T-helper 1 cell (primary cell): ENCODE measurements at places on chromosomes 11 and 22.

DNA sequence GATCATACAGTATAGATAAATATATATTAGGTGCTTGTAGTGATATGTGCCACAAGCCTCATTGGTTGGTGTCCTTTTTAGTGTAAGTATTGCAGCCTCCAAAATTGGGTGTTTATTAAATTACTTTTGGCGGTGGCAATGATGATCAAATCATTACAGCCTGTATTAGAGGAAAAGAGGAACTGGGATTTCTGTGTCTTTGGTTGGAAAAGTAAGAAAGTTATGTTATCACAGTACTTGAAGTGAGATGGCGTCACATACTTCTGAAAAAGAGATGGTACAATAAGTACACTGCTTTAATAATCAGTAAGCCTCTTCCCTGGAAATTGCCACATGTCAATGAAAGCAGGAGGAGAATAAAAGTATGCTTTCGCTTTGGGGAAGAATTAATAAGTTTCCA, 523 bp upstream of the MPZL3 start:
- no peak for DNase-seq

DNA sequence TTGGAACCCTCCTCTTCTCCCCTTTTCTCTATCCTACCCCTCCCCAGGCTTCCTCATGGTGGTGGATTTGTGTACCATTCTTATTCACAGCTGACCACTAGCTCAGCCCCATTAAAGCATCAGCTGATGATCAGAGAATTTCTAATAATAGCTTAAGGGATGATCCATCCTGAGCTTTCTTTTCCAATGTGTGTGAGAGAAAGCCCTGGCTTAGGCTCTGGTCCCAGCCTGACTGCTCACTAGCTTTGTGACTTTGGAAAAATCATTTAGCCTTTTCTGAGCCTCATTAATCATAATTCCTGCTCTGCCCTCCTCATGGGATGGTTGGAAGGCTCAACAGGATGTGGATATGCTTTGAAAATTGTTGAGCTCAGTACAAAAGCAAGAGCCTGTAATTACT, 26.3 kb upstream of the CCDC90B start:
- no peak for DNase-seq

- DNase-seq: no peak
These were observed 1.3 kb upstream of the KMT5B start for GRCh38 chr11:68214173-68215086.

DNA sequence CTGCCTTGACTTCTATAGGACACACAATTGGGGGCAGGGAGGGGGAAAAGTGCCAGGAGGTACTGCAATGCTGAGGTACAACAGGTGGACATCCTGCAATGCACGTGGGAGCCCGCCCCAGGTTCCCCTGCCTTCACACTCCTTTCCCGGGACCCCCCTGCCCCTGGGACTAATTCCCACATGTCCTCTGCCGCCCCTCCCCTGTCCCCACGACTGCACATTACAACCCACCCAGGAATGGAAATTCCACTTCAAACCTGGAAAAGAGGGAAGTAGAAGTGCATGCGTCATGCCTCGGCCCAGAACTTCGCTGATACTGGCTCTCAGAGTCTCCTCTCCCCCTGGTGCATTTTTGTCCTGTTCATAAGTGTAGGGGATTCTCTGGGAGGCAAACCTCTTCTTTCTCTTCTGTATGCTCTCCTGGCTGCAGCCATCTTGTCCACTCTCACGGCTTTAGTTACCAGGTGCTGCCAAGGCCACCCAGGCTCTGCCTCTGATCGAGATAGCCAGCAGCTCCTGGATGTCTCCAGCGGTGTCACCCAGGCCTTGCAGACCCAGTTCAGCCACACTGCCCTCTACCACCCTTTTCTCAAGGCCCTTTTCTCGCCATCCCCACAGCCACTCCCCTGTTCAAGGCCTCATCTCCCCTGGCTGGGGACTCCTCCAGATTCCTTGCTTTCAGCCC, 43.7 kb downstream of the GDPD5 start:
- no peak for DNase-seq

- DNase-seq: no peak
These were observed 294.0 kb upstream of the CTSC start for GRCh38 chr11:88631497-88631896.

DNA sequence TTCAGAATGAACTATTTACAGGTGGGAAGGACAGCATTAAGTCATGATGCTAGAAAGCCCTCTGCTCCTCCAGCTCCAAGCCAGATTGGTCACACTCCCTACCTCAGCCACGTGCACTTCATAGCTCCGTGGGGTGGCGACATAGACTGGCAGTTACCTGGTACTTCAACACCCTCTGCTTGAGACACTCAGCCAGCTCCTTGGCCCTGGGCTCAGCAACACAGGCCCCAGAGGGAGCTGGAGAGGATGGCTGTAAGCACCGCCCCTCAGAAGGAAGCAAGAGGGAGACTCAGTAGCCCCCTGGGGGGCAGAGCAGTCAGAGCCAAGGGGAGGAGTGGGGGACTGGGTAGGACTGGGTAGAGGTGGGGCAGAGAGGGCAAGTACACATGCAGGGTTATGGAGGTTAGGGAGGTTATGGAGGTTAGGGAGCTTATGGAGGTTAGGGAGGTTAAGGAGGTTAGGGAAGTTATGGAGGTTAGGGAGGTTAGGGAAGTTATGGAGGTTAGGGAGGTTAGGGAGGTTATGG, 102.1 kb upstream of the BID start:
- no peak for DNase-seq

- DNase-seq: no peak
These were observed 26.4 kb downstream of the LRFN4 start for GRCh38 chr11:66883016-66883965.

GRCh38 chr11:117908959-117909610, 20.1 kb downstream of the TMPRSS13 start:
- DNase-seq: no peak

- no peak for DNase-seq
These were observed 17.7 kb upstream of the GRK3 start for GRCh38 chr22:25546751-25547150.

GRCh38 chr11:64529559-64530520, 61.2 kb upstream of the SLC22A12 start:
- DNase-seq: no peak

GRCh38 chr11:119872611-119873310, 143.8 kb upstream of the NECTIN1 start:
- no peak for DNase-seq

DNA sequence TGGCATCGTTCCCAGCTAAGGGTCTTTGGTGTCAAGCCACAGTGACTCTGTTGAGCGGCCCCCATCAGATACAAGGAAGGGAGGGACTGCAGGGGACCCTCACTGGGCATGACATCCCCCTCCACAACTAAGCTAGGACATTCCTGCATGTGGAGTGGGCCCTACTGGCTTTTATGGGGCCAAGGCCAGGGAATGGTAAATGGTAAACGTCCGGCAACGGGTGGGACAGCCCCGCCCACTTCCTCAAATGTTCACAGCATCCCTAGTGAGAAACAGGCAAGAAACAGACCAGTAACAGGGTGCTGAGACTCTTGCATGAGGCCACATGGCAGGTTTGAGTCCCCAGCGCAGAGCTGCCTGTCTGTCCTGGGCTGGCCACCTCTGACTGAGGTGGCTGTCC, 4.4 kb downstream of the TMPRSS6 start:
- DNase-seq: no peak

DNA sequence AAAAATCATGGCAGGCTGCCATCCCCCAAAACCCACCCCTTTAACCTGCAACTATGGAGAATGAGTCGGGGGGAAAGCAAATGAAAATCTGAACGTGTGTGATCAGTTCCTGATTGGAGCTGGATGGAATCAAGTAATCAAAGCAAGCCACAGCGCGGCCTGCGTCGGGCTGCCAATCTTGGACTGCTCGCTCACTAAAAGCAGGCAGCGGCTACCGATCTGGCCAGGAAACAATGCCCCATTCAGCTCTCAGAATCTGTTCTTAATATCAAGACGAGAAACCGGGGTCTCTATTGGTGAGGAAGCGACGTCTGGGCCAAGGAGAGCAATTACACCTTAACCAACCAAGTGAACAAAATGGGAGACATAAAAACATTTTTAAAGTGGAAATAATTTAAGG, 472.2 kb downstream of the SOX6 start:
- DNase-seq: no peak

DNA sequence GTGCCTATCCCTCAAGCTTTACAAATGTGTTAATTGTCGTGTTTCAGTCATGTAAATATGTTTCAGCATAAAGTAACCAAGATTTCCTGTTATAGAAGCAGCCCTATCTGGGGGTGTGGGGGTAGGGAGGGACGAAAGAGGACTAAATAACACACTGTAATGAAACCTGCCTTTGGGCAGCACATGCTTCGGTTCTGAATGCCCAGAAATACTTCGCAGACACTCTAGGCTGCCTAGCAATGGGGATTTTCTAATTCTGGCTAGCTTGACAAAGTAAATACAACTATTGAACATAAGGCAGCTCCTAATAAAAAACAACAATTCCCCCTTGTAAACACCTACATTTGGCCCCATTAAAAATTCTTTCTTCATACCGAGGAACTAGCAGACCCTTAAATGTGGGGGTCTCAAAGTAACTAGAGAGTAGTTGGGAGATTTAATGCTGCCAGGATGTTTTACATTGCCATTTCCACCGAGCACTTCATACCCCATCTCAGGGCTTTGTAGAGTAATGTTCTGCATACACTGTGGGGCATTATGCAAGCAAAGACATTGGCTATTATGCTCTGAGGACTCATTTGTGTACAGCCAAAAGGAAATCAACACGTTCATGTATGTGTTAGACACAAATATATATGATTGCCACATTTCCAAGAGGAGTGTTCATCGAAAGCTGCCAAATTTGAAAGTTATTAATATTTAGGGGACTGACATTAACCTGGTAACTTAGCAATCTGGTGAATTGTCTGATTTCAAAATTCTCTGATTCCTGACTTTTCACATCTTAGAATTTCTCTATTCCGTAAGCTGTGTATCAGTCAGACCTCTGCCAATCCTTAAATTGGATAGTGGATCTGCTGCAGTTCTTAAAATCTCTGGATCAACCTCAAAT, 42.1 kb downstream of the PAX6 start:
- DNase-seq: no peak
